Stimulated activated CD8-positive, alpha-beta memory T cell treated with anti-CD3 and anti-CD28 coated beads, Interleukin-15, amount 100 ng/mL, for 1 hour (primary cell): ENCODE measurements at places on chromosomes 5 and 9.

- no peak for DNase-seq
Observed at GRCh38 chr5:55146080-55146479, 13.9 kb upstream of the GPX8 start.

- no peak for DNase-seq
Observed at GRCh38 chr5:45038366-45038987, 229.7 kb downstream of the MRPS30 start.

- no peak for DNase-seq
Observed at GRCh38 chr9:93677048-93677571, 100.7 kb downstream of the PHF2 start.

DNA sequence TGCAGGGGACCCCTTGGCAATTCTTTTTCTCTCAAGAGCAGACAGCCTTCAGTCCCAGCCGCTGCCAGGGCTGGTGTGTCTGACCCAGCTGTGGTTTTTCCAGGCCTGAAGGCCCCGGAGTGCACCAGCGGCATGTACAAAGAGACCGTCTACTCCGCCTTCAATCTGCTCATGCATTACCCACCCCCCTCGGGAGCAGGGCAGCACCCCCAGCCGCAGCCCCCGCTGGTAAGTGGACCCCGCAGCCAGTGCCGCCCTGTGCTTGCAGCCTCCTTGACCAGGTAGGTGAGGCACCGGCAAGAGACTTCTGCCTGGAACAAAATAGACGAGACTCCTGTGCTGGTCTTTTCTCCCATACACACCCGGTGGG, 1.3 kb downstream of the TCF7 start:
- no peak for DNase-seq

GRCh38 chr9:24413651-24414050, 132.0 kb downstream of the IZUMO3 start:
- no peak for DNase-seq

GRCh38 chr9:37534901-37535300, 41.3 kb downstream of the FBXO10 start:
- DNase-seq = no peak

- DNase-seq = no peak
Observed at GRCh38 chr9:33140401-33141360, 26.5 kb downstream of the B4GALT1 start.

GRCh38 chr5:105530716-105531261, 1968.2 kb upstream of the NUDT12 start:
- DNase-seq = no peak

DNA sequence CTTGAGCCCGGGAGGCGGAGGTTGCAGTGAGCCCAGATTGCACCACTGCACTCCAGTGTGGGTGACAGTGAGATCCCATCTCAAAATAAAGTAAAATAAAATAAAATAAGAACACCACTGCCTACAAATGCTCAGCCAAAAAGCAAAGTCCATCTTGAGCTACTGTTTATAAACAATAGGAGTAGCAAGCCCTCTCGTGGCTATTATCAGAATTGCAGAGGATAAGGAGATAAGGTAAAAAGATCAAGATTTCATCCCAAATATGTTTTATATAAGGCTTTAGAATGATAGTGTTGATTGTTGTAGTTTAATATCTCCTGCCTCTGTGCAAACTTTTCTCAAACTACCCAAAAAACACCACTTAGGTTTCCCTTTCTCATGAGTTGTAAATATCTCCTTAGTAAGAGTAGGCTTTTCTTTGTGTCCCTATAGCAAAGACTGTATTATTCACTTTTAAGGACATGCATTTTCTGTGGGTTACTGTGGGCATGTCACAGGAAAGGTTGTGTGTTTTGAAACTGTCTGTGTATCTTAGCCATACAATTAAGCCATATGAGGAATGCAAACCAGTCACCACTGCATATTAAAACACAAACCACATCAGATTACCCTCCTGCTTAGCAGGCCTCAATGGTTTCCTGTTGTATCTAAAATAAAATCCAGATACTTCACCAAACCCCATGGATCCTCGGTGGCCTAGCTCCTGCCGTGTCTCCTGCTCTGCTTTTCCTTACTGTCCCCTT, 31.8 kb upstream of the CKS2 start:
- DNase-seq = no peak

DNA sequence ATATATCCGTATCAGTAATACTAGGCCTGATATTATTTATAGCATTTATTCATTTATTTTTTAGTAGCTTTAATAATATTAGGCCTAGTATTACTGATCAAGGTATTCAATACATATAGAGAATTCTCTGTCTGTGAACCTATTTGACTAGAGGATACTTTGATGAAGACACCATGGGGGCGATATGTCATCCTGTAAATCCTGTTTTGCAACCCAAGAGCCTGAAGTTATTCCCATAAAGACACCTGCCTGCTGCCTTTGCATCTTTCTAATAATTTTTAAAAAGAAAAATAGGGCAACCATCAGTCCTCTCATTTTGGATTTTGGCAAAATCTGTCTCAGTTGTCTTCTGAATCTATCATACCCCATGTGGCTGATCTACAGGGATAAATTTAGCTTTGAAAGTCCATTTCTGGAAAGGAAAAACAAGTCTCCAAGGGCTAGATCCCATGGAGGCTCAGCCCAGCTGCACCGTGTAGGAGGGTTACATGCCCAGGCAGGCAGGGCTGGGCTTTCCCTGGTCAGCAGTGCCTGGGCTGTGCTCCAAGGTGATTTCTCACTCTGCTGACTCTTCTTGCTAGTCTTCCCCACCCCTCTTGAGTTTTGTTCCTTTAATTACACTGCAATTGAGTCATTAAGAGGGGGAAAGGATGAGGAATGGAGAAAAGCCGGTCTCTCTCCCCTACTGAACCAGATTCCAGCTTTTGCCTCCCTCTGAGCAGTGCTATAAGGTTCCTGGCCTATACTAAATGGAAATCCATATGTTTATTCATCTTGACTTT, 169.0 kb downstream of the TRIM32 start:
- no peak for DNase-seq

GRCh38 chr5:14681236-14681752, 16.8 kb downstream of the OTULIN start:
- DNase-seq = no peak

DNA sequence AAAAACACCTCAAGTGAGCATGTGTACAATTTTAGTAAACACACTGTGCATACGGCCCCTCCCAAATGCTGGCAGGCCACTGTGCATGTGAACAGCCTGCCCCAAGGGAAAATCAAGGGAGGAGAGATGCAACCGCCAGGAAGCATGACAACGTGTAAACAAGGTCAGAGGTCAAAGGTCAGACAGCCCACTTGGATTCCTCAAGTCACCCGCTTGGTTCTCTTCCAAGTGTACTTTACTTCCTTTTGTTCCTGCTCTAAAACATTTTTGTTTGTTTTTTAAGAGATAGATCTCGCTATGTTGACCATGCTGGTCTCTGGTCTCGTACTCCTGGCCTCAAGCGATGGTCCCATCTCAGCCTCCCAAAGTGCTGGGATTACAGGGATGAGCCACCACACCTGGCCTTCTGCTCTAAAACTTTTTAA, 126.7 kb upstream of the SHB start:
- no peak for DNase-seq

DNA sequence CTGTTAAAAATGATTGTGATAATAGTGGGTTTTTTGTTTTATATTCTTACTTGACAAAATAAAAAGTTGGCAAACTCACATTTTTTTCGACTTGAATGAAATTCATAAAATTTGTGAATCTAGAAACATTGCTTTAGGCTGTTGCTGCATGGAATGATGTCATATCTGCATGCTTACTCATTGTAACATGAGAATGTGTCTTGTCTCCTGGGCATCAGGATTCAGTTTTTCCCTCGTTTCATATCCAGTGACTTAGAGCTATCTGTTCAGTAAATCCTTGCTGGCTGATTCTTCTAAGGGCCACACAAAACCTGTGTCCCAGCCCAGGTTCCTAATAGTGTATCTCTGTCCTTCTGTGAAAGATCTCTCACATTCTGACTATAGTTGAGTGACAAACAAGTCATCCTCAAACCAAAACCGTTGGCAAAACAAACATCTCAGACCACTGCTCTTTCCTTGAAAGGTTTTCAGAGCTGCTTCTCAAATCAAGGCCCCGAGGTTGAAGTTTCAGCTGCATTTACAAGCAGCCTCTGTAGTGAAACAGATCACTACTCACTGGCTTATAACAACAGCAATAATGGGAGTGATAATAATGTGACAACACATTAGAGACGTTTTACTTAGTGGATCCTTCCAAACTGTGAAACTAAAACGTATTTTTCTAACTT, 95.0 kb downstream of the NPR3 start:
- no peak for DNase-seq

DNA sequence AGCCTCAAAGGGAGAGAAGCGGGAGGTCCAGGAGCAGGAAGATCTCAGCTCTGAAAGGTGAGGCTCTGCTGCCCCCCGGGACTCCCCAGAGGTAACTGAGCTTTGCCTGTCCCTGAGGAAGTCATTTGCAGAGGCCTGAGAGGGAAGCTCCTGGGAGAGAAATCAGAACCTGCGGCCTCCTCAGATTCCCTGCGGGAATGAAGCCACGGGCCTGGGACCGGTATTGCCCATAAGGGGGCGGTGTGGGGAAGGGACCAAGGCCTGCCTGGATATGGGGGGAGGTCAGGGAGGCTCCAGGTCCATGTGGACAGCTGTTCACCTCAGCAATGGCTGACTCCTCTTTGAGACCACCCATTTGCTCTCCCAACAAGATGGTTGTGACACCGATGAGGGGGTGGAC, 1.3 kb downstream of the SPATA31E1 start:
- DNase-seq = no peak

- DNase-seq = no peak
Observed at GRCh38 chr9:19939734-19940278, 151.0 kb upstream of the SLC24A2 start.

- no peak for DNase-seq
Observed at GRCh38 chr5:64811050-64811640, 42.4 kb downstream of the CWC27 start.

- no peak for DNase-seq
Observed at GRCh38 chr5:60477849-60478248, 222.1 kb downstream of the DEPDC1B start.

GRCh38 chr5:161086461-161086860, 234.4 kb upstream of the ATP10B start:
- no peak for DNase-seq

- no peak for DNase-seq
Observed at GRCh38 chr5:87121304-87122150, 146.2 kb upstream of the RASA1 start.

GRCh38 chr9:75333624-75334023, 245.3 kb downstream of the OSTF1 start:
- DNase-seq = no peak

DNA sequence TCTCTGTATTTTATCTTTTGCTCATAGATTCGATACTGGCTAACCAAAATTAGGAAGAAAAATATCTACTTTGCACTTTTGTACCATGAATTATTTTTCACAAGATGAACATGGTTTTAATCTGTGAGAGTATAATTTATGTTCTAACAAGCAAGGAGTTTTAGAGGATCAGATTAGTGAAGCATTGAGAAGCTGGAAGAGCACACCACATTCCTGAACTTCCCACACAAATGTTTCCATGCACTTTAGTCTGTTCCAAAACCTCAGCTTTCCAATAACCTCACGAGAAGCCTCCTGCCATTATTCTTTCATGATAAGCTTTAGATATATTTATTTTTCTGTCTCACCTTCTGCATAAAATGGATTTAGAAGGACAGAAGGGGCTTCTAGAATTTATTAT, 98.7 kb upstream of the MPDZ start:
- DNase-seq = no peak

DNA sequence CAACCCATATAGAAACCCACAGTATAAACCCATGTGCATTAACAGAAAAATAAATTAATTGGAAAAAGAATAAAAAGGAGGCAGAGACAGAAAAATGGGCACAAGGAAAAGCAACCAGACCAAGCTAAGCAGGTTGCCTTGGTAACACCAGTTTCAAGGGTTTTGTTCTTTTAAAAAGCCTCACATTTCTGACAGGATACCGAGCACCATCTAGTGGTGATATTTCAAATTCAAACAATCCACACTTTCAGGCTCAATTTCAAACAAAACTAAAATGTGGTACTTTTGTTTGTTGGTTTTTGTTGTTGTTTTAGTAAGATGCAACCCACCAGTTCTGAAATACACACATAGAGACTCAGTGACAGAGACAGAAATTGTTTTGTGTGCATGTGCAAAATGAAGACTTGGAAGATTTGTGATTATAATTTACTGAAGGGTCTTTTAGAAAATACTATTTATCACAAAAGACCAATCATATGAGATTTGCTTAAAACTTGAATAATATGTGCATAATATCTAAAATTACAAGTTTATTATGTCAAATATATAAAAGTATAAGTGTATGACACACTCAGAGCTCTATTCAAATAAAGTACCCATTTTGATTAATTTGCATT, 318.2 kb downstream of the SLCO4C1 start:
- DNase-seq = no peak

DNA sequence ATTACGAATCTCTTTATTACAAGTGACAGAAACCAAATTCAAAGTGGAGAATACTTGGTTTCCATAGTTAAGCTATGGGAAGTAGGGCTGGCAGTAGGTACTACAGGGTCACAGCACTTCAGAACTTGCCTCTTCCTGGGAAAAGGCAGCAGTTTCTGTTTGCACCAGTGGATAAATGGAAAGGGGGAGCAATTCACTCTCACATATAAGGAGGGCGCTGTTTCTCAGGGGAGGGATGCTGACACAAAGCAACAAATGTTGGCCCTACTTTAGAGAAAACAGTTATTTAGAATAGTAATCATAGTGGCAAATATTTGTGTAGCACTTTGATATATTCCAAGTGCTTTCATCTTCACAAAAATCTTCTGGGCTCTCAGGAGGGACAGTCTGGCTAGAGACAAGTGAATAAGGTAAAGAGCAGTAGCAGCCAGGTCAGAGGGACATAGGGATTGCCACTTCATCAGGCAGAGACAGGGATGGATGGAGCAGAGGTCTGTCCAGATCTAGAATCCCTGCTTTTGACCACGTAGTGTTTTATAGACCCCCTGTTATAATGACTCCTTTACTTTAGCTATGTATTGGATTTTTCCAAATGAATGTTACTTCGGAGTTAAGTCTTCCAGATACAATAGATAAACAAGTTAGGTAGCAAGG, 554.8 kb upstream of the SGCD start:
- DNase-seq = no peak

GRCh38 chr9:93905473-93906133, 49.6 kb downstream of the BARX1 start:
- DNase-seq = no peak

DNA sequence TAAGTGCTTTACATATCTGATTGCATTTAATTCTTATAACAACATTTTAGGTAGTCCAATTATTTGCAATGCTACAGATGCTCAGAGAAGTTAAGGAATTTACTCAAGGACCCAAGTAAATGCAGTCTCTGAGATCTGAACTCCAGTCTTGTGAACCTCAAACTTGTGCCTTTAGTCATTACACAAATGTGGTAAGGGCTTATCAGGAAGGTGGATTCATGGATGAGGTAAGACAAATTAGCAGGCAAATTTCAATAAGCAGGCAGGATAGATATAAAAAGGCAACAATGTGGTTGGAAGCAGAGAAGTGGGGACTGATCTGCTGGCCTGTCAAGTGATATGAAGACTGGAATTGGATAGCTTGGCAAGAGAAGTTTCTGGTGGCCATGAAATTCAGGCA, 29.5 kb downstream of the HMHB1 start:
- DNase-seq = no peak

- DNase-seq = no peak
Observed at GRCh38 chr9:69829484-69829883, 8.9 kb downstream of the CFAP95 start.

- DNase-seq = no peak
Observed at GRCh38 chr5:130159968-130160367, 255.7 kb downstream of the CHSY3 start.

GRCh38 chr9:81455462-81456219, 233.7 kb downstream of the TLE1 start:
- DNase-seq = no peak

GRCh38 chr9:130139251-130139650, 33.0 kb upstream of the NCS1 start:
- no peak for DNase-seq

GRCh38 chr9:99921875-99922710, 15.6 kb downstream of the STX17 start:
- no peak for DNase-seq
